Pancreas (tissue), 10 donors: ENCODE measurements at places on chromosomes 1 and 21. TPM values are rescaled to one million over a fixed set of nuclear protein-coding genes. Genes with fewer than 3 reads are reported as not detected.

GRCh38 chr1:93448983-93449804 is 1.3 kb downstream of the FNBP1L start:
- no peaks in the 10 kb centered on the region for H3K36me3 ChIP-seq
- DNase-seq, result peak; percentile 35
- H3K27ac ChIP-seq, result peak overlapping the region; percentile 97
- H3K27me3 ChIP-seq, result no peaks in the 10 kb centered on the region
- peaks cover 25% of the 10 kb centered on the region for H3K4me1 ChIP-seq
- peak overlapping the region; percentile 94 for H3K4me3 ChIP-seq

DNA sequence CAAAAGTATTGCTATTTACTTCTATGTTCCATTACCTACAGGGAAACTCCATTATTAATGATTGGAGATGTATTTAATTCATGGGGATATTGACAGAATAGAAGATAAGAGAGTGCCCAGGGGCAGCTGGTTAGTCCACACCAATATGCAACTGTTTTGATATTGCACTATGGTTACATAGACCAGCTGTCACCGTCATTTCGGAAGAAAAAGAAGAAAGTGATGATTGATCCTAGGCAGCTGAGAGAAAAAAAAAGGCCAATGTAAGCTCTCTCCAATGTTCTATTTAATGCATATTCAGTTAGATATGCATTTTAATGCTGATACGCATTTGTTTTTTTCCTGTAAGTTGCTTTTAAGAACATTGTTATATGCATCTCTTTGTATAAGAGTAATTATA is 1367.2 kb downstream of the KCNT2 start:
- no peak overlapping the region for H3K4me3 ChIP-seq
- no peak for DNase-seq
- H3K27ac ChIP-seq, result no peak overlapping the region
- H3K4me1 ChIP-seq, result no peaks in the 10 kb centered on the region

DNA sequence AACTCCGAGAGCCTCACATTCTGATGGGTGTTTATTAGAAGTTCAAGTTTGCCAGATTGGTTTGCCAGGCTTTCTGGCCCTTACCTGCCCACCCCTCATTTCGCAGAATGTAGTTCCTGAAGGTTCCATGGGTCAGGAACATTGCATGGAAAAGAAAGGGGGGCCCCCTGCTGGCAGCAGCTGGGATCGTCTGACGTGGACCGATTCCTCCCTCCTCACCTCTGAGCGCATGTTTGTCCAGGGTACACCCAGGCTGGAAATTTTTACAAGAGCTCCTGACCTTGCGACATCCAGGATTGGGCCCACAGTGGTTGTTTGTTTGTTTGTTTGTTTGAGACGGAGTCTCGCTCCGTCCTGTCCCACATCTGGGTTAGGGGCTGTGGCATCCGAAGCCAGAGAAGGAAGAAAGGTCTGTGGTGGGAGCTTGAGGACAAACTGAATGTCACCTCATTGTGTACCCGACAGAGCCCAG is 126.0 kb upstream of the TMEM51 start:
- H3K36me3 ChIP-seq, result no peaks in the 10 kb centered on the region
- no peak overlapping the region for H3K27ac ChIP-seq
- no peaks in the 10 kb centered on the region for H3K4me1 ChIP-seq
- H3K4me3 ChIP-seq, result no peak overlapping the region
- no peaks in the 10 kb centered on the region for H3K27me3 ChIP-seq
- DNase-seq, result peak; percentile 73

DNA sequence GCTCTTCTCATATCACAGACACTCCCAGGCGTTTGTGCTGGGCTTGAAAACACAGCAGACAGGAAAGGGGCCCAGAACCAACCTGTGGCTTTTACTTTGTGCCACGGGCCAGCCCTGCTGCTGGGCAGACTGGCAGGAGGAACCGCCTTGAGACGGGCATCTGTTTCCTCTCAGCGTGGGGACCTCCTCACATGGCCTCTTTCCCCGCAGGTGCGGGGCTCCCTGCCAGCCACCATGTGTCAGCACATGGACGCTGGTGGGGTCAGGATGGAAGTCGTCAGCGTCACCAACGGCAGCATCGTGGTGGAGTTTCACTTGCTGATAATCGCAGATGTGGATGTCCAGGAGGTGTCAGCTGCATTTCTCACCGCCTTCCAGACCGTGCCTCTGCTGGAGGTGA is 47.8 kb downstream of the UMODL1 start:
- no peak for DNase-seq
- H3K4me1 ChIP-seq, result no peaks in the 10 kb centered on the region
- H3K4me3 ChIP-seq, result no peak overlapping the region
- H3K27me3 ChIP-seq, result no peaks in the 10 kb centered on the region
- no peak overlapping the region for H3K27ac ChIP-seq

GRCh38 chr1:52460694-52461093 is 56.3 kb downstream of the PRPF38A start:
- H3K36me3 ChIP-seq, result no peaks in the 10 kb centered on the region
- H3K27me3 ChIP-seq, result no peaks in the 10 kb centered on the region
- H3K4me3 ChIP-seq, result no peak overlapping the region
- H3K4me1 ChIP-seq, result peaks cover 7% of the 10 kb centered on the region

DNA sequence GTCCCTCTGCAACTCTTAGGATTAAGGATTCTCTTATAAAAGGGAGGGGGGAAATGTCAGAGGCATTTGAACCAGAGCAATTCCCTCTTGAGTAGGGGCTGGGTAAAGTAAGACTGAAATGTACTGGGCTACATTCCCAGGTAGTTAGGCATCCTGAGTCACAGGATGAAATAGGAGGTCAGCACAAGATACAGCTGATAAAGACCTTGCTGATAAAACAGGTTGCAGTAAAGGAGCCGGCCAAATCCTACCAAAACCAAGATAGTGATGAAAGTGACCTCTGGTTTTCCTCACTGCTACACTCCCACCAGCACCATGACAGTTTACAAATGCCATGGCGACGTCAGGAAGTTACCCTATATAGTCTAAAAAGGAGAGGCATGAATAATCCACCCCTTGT is 14.3 kb upstream of the COX20 start:
- no peak for DNase-seq
- no peaks in the 10 kb centered on the region for H3K36me3 ChIP-seq
- H3K4me3 ChIP-seq, result no peak overlapping the region

GRCh38 chr21:34884346-34884929 is 164.7 kb downstream of the RUNX1 start:
- no peaks in the 10 kb centered on the region for H3K4me1 ChIP-seq
- H3K27me3 ChIP-seq, result no peaks in the 10 kb centered on the region

DNA sequence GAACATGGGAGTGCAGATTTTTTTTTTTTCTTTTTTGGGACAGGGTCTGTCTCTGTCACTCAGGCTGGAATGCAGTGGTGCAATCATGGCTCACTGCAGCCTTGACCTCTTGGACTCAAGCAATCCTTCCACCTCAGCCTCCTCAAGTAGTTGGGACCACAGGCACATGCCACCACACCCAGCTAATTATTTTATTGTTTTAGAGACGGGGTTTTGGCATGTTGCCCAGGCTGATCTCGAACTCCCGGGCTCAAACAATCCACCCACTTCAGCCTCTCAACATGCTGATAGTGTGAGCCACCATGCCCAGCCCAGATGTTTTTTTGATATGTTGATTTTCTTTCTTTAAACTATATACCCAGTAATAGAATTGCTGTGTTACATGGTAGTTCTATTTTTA is 57.7 kb downstream of the RGSL1 start:
- DNase-seq, result no peak
- no peaks in the 10 kb centered on the region for H3K36me3 ChIP-seq
- H3K27me3 ChIP-seq, result no peaks in the 10 kb centered on the region

Gene INAVA
- total RNA-seq, result 14.4 TPM

Gene CHRM3
- 29.3 TPM for total RNA-seq

Gene GJC2
- total RNA-seq, result 0.69 TPM

Gene TMCO4
- total RNA-seq, result 14.8 TPM

Gene LRIG2
- total RNA-seq, result 8.5 TPM

Gene HP1BP3
- 82.2 TPM for total RNA-seq

Gene CDK11B
- 10.9 TPM for total RNA-seq

Gene GPR89B
- 6.0 TPM for total RNA-seq
